ENCODE measurements at places on chromosomes 2 and 18.
A peak's percentile ranks its signal among the peaks of the same experiment; 100 is the strongest.

DNA sequence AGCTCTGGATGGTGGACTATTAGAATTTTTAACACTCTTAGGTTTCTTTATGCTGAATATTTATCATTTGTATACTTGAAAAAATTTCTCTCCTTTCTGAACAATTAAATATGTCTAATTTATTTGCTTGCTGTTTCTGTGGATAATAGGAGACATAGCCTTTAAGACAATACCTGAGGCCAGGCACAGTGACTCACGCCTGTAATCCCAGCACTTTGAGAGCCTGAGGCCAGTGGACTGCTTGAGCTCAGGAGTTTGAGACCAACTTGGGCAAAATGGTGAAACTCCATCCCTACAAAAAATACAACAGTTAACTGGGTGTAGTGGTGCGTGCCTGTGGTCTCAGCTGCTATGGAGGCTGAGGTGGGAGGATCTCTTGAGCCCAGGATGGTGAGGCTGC is 54.7 kb downstream of the FAM117B start:
- DNase-seq, result no peak

DNA sequence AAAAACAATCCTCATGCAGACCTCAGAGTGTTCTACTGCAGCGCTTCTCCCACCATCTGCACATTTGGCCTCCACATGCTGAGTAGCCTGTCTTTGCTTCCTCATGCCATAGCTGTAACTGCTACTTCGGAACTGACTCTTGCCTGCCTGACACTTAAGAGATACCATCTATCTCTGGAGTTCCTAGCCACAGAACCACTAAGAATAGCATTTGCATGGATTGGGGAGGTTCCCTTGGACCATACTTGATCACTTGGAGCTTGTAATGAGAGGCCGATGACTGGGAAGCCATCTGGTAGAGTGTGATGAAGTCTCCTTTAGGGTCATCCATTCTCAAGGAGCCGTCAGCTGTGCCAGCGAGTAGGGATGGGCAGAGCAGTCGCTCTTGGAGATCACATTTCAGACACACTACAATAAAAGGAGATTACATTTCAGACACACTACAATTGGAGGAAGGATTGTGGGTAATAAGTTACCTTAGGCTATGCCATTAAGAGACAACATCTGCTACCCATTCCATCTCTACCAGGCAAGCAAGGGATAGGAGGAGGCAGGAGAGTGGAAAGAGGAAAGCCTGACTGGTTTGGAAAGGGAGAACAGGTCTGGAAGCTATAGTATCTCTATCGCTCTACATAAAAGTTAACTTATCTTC is 21.8 kb downstream of the DOK1 start:
- DNase-seq, result no peak

DNA sequence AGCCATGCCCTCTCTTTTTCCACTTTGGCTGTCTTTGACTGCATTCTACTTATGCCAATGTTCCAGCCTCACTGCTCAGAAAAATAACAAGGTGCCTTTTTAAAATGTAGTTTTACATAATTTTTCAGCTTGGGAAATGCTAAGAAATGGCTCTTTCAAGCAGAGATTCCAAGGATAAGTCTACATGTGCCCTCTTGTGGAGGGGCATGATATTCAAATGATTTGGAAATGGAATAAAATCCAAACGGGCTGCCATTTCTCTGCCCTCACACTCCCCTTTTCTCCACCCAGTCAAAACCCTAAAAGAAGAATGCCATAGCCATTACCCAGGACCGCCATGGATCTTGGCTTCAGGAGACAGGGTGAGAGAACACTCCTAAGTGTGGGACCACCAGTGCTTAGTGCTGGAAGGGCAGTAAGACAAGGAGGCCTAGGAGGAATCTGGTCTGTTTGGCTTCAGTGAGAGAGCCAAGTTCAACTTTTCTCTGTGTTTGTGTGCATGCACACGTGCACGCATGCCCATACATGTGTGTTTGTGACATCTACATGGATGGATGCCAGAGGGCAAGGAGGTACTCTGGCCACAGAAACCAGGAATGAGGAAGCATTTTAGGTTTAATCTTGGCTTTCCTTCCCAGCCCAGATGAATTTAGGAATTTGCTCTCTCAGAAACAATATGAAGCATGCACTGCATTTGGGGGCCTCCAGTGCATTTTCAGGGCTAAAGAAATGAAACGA is 174.0 kb upstream of the SLC14A2 start:
- DNase-seq, result no peak

DNA sequence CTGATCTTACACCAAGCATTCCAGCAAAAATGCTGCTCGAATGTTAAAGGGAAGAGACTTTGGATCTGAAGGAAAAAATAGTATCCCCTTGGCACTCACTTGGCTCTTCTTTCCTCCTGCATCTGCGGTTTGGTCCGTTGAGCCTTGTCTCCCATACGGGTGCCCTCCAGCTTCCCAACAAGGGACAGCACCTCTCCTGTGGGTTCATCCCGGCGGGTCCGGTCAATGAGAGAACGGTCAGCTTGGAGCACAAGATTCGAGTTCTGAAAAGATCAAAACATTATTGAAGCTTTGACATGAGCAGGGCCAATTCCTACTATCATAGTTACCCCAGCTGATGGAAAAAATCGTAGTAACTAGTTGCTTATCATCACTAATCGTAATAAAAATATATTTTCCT is 740 bp downstream of the SNRNP200 start:
- no peak for DNase-seq

DNA sequence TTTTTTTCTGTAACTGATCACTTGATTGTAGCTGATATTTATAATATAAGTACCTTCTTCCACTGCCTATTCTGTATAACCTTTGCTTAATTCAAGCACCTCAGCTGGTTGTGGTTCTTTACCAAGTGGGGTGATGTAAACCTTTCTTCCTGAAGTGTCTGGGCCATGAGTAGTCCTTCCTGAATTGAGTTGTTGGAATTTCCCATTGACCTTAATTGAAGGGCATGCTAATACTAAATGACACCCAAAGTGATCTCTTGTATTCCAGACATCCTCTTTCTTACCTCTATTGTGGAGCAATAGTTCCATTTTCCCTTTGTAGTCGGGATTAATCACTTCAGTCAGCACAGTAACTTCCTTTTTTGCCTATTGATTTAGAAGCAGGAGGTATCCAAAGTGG is 1496.8 kb upstream of the CELF4 start:
- no peak for DNase-seq

DNA sequence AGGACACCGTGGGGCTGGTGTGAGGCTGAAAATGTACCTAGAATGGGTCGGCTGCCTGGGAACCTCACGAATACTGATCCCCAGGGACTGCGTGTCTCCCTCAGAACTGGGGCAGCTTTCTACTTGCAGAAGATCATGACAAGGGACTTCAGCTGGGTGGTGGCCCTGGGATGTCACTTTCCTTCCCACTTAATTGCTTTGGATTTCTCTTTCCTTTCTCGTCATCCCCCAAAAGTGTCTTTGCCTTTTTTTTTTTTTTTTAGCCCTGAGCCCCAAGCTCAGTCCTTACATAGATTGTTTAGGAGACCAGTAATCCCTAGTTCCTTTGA is 278.9 kb downstream of the GBX2 start:
- no peak for DNase-seq

- DNase-seq, result no peak
Measured at GRCh38 chr2:67083951-67084350, 313.2 kb upstream of the ETAA1 start.

DNA sequence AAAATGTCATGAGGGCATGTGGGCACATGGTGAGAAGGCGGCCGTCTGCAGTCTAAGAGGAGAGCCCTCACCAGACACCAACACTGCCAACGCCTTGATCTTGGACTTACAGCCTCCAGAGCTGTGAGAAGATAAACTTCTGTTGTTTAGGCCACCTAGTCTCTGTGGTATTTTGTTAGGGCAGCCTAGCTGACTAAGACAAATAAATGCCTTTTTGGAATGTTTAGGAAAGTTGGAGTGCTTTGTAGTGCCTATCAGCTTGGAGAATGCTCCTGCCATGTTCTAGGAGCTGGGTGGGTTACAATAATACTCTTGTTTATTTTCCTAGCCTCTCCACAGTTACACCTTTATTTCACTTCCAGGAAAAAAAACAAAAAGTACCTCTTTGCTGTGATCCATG is 92.0 kb downstream of the SPP2 start:
- DNase-seq, result no peak

- DNase-seq, result no peak
Measured at GRCh38 chr2:111057045-111057444, 63.7 kb upstream of the BCL2L11 start.

DNA sequence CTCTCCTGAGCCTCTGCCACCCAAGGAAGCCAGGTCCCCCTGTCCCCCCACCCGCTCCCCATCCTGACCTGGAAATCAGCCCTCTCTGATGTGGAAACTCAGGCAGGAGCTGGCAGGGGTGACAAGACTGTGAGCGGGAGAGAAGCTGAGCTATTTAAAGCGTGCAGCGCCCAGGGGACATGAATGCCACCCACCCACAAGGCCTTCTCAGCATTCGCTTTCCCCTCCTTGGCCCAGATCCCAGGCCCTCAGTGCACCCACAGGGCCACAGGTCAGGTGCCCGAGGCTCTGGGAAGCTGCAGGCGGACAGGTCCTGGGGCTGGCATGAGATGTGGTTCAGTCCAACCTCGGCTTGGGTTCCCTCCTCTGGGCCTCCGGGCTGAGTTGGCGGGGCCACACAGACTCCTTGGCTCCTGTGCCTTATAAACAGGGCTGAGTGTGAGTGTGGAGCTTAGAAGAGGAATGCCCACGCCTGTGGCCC is 168.3 kb downstream of the SMAD7 start:
- DNase-seq, result no peak

DNA sequence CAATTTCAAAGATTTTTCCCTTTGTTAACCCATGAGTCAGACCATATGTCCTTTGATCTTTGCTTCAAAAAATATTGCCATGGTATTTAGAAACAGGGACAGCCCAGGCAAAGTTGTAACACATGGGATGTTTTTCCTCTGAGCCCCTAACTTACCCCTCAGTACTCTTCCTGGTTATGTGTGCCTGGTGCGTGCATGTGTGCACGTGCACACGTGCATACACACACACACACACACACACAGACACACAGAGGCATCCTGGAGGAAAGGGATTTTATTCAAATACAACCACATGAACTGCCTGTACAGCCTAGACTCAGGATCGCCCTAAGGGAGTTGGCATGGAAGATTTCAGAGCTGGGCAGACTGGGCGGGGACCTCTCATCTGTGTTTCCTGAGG is 5.1 kb downstream of the AFF3 start:
- DNase-seq, result no peak

GRCh38 chr2:29620890-29621289 is 300.5 kb downstream of the ALK start:
- no peak for DNase-seq

GRCh38 chr2:505941-506340 is 171.3 kb downstream of the TMEM18 start:
- DNase-seq, result no peak

GRCh38 chr2:143254110-143254509 is 124.9 kb downstream of the ARHGAP15 start:
- DNase-seq, result no peak

- DNase-seq, result peak; percentile 87
Measured at GRCh38 chr2:162244541-162245031, 1.3 kb upstream of the FAP start.

- DNase-seq, result peak; percentile 20
Measured at GRCh38 chr2:240060977-240061591, 7.8 kb upstream of the OR6B3 start.

- DNase-seq, result no peak
Measured at GRCh38 chr2:5235701-5236100, 456.5 kb upstream of the SOX11 start.

- DNase-seq, result no peak
Measured at GRCh38 chr18:51952844-51953243, 387.2 kb upstream of the DCC start.

DNA sequence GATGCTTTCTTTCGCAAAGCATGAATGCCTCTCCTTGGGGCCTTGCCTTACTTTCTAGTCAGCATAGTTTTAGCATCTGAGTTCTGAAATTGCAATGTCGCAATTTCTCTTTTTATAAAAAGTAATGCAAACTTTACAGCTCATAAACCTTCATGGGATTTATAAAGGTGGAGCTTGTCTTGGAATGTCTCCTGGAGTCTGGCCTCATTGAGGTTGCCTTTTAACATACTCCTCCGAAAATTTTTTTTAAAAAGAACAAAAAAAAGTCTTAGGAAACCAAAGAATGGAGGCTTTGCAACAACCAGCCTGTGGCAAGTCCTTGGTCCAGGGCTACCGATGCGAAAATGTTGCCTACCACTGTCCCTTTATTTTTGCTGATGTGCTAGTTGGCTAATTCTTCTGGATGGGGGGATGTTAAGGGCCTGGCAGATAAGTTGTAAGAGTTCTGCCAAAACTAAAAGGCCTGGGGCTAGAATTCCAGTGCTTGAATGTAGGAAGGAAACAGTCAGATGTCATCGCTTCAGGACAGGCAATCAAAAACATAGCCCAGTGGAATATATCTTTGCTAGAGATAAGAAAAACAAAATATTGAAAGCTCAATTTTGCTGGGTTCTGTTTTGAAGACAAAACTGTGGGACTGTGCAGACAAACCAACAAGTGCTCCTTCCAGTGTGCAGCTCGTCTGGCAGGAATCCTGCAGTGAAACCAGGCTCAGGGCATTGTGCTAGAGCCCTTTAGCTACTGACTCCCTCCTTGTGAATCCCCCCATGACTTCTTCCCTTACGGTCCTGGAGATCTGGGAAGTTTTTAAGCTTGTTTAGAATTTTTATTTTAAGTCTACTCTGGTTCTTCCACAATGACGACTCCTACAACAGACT is 213.0 kb downstream of the PIEZO2 start:
- no peak for DNase-seq

DNA sequence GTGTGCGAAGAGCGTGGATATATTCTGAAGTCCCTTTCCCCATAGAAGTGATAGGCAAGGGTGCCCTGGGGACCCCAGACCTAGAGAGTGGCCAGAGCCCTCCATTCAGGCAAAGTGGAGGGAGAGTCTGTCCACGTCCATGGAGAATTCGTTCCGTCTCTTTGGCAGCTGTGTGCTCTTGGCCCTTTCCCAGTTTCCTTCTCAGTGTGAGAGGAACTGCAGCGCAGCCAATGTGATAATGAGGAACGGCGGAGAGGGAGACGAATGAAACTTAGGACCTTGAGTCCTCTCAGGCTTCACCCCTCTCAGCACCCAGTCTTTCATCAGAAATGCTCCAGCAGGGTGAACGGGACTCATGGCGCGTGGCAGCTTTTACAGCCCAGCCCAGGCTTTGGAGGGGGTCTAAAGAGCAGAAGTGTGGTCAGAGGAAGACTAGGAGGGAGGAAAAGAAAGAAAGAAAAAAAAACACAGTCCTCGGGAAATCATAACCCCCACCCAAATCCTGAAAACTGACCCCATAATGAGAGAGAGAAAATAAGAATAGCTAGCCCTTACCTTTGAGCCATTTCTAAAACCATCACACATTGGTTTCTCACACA is 95.0 kb upstream of the RIOK3 start:
- no peak for DNase-seq

- no peak for DNase-seq
Measured at GRCh38 chr2:102239344-102239743, 52.5 kb downstream of the IL1RL2 start.

GRCh38 chr2:240404174-240404852 is 31.1 kb upstream of the GPC1 start:
- no peak for DNase-seq

- no peak for DNase-seq
Measured at GRCh38 chr2:237866101-237866621, 6.7 kb downstream of the RAMP1 start.

GRCh38 chr2:232058063-232058877 is 96.8 kb downstream of the DIS3L2 start:
- no peak for DNase-seq
